ENCODE measurements at places on chromosomes 4 and X.
A peak's percentile ranks its signal among the peaks of the same experiment; 100 is the strongest.

DNA sequence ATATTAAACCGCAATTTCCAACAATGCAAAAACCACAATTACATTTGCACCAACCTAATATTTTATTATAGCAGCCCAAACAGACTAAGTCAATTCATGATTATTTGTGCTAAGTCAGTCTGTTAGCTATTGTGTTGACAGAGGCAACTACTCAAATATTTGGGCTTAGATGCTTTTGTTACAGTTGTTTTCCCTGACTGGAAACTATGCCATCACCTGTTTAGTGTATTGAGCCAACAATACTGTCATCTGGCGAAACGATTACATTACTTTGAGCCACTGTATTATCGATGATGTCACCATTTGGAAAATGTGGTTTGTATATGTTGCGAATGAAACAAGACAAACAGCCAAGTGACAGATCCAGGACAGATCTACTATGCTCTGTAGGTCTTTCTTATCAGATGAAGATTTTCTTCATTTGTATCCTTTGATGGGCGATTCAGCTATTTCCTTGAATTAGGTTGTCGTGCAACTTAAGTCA lies 38.7 kb upstream of the INTS6L start:
- DNase-seq = no peak

DNA sequence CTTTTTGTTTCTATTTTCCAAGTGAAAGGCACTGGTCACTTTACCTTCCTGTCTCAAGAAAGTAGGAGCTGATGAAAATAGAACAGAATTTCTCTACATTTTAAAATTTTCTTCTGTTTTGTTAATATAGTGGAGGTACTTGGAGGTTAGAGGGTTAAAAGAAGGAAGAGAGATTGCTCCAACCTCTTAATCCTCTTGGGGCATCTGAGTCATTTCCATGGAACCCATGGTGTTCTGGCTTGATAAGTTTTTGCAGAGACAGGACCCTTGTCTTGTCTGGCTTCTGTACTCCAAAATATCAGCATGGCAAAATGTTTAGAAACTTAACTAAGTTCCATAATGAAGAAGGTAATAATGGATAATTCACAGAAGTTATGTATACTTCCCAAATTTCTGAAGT lies 727.2 kb downstream of the C4orf33 start:
- no peak for DNase-seq

- no peak for DNase-seq
These were observed 191.6 kb upstream of the GALNTL6 start for GRCh38 chr4:171621646-171622045.

- no peak for DNase-seq
These were observed 19.1 kb upstream of the MAD2L1 start for GRCh38 chr4:120085705-120086104.

DNA sequence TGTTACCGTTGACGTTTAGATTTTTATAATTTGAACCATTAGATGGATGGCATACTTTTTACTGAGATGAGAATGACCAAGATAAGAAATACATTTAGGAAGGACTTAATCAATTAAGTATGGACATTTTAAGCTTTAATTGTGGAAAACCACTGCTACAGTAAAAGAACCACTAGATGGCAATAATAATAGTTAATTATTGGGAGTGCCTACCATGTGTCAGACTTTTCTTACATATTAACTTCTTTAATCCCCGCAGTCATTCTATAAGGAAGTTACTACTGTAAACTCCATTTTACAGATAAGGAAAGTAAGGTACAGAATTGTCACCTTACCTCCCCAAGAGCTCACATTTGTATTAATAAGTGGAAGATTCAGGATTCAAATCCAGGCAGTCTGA lies 48.5 kb upstream of the MYOZ2 start:
- no peak for DNase-seq

DNA sequence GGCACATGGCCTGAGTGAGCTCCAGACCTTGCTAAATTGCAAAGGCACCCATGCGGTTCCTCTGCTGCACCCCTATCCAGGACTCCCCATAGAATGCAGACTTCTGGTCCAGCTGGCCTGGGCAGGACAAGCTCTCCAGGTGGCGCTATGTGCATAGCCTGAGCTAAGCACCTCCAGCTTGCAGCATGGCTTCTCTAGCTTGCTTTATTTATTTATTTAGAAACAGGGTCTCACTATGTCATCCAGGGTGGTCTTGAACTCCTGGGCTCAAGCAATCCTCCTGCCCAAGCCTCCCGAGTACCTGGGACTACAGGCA lies 5.5 kb upstream of the WFS1 start:
- peak; percentile 34 for DNase-seq

- DNase-seq = peak; percentile 61
These were observed 51.3 kb upstream of the NFKB1 start for GRCh38 chr4:102449751-102450352.

GRCh38 chr4:24956763-24957162 lies 43.9 kb upstream of the CCDC149 start:
- DNase-seq = peak; percentile 4

GRCh38 chr4:86356425-86357210 lies 3.2 kb downstream of the MAPK10 start:
- no peak for DNase-seq
